Bronchial smooth muscle cell (primary cell): ENCODE measurements at places on chromosomes 1 and 21. TPM values are rescaled to one million over a fixed set of nuclear protein-coding genes. Genes with fewer than 3 reads are reported as not detected.

Gene C2CD4D
- total RNA-seq = not detected in 2 replicates

Gene FAM163A
- total RNA-seq = not detected in 2 replicates

Gene PFDN2
- total RNA-seq = 49.8 and 54.0 TPM in 2 replicates

Gene TRAF3IP3
- not detected in 2 replicates for total RNA-seq

Gene FCRL2
- total RNA-seq = not detected in 2 replicates

Gene SELL
- 0.09 and 0.16 TPM in 2 replicates for total RNA-seq

Gene ORC1
- total RNA-seq = 0.17 and 0.95 TPM in 2 replicates

Gene DCST1
- not detected in 2 replicates for total RNA-seq

Gene SFN
- total RNA-seq = 0.47 and 1.8 TPM in 2 replicates

Gene ALG14
- total RNA-seq = 2.0 and 3.8 TPM in 2 replicates

Gene CLEC20A
- total RNA-seq = not detected in 2 replicates

Gene LAX1
- total RNA-seq = 0.09 TPM in 1 of 2 replicates, not detected in the other

Gene OR14K1
- not detected in 2 replicates for total RNA-seq

Gene OLFML3
- total RNA-seq = 140 and 177 TPM in 2 replicates

Gene SPRR1B
- total RNA-seq = 0.17 TPM in 1 of 2 replicates, not detected in the other

Gene NBPF6
- total RNA-seq = not detected in 2 replicates

Gene ANGPTL7
- total RNA-seq = 0.79 and 25.7 TPM in 2 replicates

Gene HCRTR1
- total RNA-seq = not detected in 2 replicates

Gene DYRK1A
- total RNA-seq = 34.2 and 46.4 TPM in 2 replicates

Gene FABP3
- 94.9 and 154 TPM in 2 replicates for total RNA-seq

Gene NPPA
- not detected in 2 replicates for total RNA-seq

Gene HTR6
- total RNA-seq = under 0.01 TPM in 1 of 2 replicates, not detected in the other

Gene CHRM3
- under 0.01 TPM in 2 replicates for total RNA-seq

Gene GBP6
- 0.17 TPM in 1 of 2 replicates, not detected in the other for total RNA-seq

Gene SYT2
- total RNA-seq = under 0.01 TPM in 2 replicates

Gene KCNT2
- 1.7 and 1.9 TPM in 2 replicates for total RNA-seq

Gene ARF1
- total RNA-seq = 170 and 203 TPM in 2 replicates

Gene LHX8
- total RNA-seq = not detected in 2 replicates

Gene NMNAT2
- total RNA-seq = under 0.01 TPM in 2 replicates

Gene C1orf94
- total RNA-seq = not detected in 2 replicates

Gene LCE1C
- not detected in 2 replicates for total RNA-seq

Gene LRRC71
- total RNA-seq = not detected in 2 replicates

Gene MSH4
- 0.16 and 0.52 TPM in 2 replicates for total RNA-seq

Gene KCNJ15
- 0.16 and 0.17 TPM in 2 replicates for total RNA-seq

Gene TMEM82
- not detected in 2 replicates for total RNA-seq

Gene VWA5B1
- not detected in 2 replicates for total RNA-seq

Gene CELA3A
- not detected in 2 replicates for total RNA-seq

Gene C8A
- not detected in 2 replicates for total RNA-seq

Gene BCAS2
- 38.3 and 44.9 TPM in 2 replicates for total RNA-seq

Gene FCRL5
- not detected in 2 replicates for total RNA-seq

Gene OR2L13
- total RNA-seq = not detected in 2 replicates

Gene BMP8B
- under 0.01 TPM in 1 of 2 replicates, not detected in the other for total RNA-seq

Gene PALMD
- total RNA-seq = 0.60 and 4.1 TPM in 2 replicates

Gene MAP1LC3C
- total RNA-seq = 0.77 and 0.95 TPM in 2 replicates

Gene BRINP3
- total RNA-seq = not detected in 2 replicates

Gene ZNF695
- total RNA-seq = 1.1 and 1.3 TPM in 2 replicates

Gene TSPAN1
- total RNA-seq = not detected in 2 replicates

Gene ASTN1
- under 0.01 and 0.09 TPM in 2 replicates for total RNA-seq

Gene GNL2
- total RNA-seq = 46.4 and 66.2 TPM in 2 replicates

Gene OLIG2
- total RNA-seq = not detected in 2 replicates

Gene CFHR3
- not detected in 2 replicates for total RNA-seq

Gene SPRR2A
- total RNA-seq = not detected in 2 replicates

Gene KCNE2
- total RNA-seq = 0.16 TPM in 1 of 2 replicates, not detected in the other

Gene SPATA6
- total RNA-seq = 5.3 and 7.9 TPM in 2 replicates
